H4 (cell line): ENCODE measurements at places on chromosomes 1 and 21. TPM values are rescaled to one million over a fixed set of nuclear protein-coding genes. Genes with fewer than 3 reads are reported as not detected.

DNA sequence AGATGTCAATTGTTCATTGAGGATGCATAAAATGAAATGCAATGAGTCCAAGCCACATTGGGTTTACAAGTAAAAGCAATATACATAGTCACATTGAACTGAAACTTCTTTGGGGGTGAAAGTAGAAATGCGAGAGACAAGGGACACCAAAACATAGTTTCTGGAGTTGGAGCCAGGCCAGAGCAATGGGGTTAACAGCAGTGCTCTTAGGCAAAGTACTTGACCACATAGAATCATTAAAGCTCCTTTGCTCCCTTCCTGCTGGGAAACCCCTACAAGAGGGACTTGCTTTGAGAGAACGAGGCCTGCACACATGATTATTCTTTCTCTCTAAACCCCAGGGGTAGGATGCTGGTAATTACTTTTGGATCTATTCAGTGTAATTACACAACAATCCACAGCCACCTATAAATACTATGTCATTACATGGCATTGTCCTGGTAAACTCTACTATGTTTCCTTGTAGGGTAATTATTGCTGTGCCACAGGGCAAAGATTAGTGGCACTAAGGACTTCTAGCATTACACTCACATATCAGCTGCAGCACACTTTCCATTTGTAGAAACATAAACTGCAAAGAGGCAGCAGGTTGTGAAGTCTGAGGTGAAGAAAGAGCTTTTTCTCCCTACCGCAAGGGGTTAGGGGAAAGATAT, 421.6 kb upstream of the PBX1 start:
- no peak for DNase-seq

DNA sequence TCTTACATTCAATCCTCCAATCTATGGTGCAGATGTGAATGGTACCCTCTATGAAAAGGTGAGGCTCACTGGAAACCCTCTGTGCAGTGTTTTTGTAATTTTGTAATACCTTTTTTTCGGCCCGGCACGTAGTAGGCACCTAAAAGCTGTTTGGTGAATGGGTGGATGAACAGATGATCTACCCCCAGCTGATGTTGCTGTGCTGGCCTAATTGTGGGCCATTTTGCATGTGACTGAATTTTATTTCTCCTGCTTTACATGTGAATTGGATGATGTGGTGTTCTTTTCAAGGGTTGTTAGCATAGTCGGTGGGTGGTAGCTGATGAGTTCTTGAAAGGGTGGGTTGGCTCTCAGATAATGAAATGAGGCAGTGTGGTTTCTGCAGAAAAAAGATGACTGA, 10.4 kb downstream of the KDM4A start:
- DNase-seq: no peak

GRCh38 chr1:44655609-44656008, 18.7 kb downstream of the TMEM53 start:
- no peak for DNase-seq

DNA sequence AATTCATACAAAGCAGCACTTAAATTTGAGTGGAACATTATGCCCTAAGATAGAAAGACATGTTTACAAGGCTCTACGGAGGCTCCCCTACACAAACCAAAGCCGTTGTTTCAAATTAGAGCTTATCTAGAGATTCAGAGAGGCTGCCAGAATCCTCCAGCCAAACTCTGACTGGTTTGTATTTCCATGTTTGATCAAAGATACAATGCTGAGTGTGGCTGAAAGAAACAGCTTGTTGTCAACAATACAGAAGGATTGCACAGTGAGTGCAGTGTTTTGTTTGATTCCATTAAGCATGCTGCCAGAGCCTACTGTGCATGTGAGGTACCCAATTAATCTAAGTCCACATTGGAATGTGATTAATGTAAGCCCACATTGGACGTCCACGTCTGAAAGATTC, 402.7 kb downstream of the DISC1 start:
- DNase-seq: no peak

- no peak for DNase-seq
These were observed 50.6 kb upstream of the SLC45A1 start for GRCh38 chr1:8267307-8267706.

DNA sequence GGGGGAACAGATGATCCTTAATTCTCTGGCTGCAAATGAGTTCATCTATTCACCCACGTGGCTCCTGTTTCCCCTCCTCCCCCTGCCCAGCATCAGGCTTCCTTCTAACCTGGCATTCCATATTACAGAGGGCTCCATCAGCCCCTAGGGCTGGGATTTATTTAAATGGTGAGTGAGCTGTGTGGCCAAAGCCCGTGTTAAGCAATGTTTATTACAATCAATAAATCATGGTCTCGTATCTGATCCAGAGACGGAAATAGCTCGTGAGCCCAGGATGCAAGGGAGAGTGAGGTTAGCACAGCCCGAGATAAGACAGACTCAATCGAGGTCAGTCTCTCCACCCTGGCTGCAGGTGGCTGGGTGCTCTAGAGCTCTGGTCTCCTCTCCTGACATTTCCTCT, 43.1 kb upstream of the IGSF21 start:
- no peak for DNase-seq

- DNase-seq: no peak
These were observed 25.9 kb downstream of the KIF17 start for GRCh38 chr1:20691872-20692271.

Gene RGS5
- 0.68 TPM in 1 of 2 replicates, not detected in the other for total RNA-seq

Gene MMEL1
- not detected in 2 replicates for total RNA-seq

- no peak for DNase-seq
These were observed 257.2 kb downstream of the TTLL7 start for GRCh38 chr1:83741770-83742169.

Gene SDF4
- 101 and 116 TPM in 2 replicates for total RNA-seq

DNA sequence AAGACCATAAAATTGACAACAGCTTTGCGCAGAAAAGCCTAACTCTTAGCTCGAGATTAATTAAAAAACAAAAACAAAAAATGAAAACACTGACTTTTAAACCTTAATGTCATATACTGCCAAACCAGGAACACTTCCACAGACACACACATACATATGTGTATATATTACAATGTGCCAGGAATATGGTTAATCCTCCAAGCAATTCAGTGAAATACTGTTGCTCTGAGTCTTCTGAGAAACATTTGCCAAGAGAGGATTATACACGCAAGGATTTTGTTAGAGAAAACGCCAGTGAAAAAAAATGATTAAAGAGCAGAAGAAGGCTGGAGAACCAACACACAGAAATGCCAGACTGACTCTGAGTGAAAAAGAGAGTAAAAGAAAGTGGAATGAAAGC, 116.7 kb upstream of the CHRM3 start:
- no peak for DNase-seq

GRCh38 chr21:42401820-42402251, 1.9 kb upstream of the UBASH3A start:
- DNase-seq: no peak
